Activated naive CD8-positive, alpha-beta T cell treated with anti-CD3 and anti-CD28 coated beads for 36 hours (primary cell): ENCODE measurements at places on chromosomes 5 and 9.

DNA sequence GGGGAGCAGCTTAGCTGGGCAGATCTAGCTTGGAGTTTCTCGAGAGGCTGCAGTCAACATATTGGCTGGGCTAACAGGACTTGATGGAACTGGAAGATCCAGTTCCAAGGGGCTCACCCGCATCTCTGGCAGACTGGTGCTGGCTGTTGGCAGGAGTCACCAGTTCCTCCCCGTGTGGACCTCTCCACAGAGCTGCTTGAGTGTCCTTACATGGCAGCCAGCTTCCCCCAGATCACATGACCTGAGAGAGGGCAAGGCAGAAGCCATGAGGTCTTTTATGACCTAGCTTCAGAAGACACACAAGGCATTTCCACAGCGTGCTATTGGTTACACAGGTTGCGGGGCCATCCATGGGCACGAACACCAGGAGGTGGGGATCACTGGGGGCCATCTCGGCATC is 26.4 kb upstream of the RXRA start:
- no peak for DNase-seq

DNA sequence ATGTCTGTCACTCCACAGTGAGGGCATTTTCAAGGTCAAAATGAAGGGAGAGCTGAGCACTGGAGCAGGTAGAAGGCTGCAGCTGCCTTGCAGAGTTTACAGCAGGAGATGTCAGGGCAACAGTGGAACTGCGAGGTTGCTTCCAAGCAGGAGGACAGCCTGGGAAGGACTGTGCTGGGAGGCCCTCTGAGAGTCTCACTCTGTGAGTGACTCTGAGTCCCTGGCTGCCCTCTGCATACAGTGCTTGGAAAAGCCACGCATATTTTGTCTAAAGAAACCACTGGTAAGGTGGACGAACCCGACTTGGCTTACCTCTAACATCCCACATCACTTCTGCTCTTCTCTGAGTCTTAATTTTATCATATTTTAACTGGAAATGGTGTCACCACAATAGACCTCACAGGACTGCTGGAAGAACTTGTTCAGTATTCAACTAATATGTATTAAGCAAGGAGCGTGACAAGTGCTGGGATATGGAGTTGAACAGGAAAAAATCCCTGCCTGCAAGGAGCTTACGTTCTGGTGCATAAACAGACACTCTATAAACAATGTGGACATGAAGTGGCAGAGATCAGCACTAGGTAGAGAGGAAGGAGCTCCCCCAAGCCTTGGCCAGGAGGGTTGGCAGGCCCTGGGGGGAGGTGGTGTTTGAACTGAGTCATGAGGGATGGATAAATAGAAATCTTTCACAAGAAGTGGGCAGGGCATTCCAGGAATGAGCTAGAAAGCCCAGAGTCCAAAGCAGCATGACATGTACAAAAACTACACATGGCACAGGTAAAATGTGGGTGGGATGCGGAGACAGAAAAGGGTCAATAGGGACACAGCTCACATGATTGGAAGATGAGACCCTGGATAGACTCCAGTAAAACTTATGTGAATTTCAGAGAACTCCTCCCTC is 64.0 kb upstream of the FOXE1 start:
- DNase-seq: no peak

GRCh38 chr5:74761241-74761640 is 5.7 kb downstream of the GFM2 start:
- no peak for DNase-seq

DNA sequence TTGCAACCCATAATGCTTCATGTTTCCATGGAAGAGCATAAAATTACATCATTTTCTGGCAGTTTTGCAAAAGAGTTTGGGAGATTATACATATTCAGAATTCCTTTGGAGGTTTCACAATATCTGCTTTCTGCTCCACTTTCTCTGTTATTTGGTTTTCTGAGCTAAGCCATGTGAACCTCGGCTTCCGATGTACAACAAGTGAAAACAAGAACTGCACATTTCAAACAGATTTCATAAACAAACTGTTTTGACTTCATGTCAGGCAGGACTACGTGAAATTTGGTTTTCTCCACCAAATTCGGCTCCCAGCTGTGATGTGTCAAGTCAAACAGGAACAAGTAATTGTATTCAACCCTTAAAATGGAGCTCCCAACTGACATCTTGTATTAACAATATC is 609.8 kb downstream of the IRX1 start:
- DNase-seq: no peak

GRCh38 chr5:85441853-85442252 is 1057.2 kb upstream of the EDIL3 start:
- DNase-seq: no peak

- DNase-seq: no peak
Measured at GRCh38 chr5:140355546-140355945, 4.4 kb upstream of the SLC4A9 start.

GRCh38 chr5:157463621-157464518 is 3.9 kb downstream of the NIPAL4 start:
- no peak for DNase-seq

GRCh38 chr9:138099803-138100598 is 222.4 kb downstream of the CACNA1B start:
- no peak for DNase-seq

DNA sequence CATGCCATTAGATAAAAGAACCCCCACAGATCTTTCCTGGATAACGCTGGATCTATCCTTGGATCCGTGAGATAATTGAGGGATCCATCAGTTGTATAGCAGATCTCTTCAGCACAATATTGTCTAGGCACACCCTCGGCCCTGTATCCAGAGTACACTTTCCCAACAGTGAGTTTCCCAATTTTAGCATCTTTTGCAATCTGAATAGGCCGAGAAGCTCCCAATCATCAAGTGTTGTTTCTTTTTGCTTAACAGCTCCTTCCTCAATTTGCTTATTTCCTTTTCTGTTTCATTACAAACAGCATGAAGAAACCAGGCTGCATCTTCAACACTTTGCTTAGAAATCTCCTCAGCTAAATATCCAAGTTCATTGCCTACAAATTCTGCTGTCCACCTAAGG is 4.4 kb upstream of the SPTLC1 start:
- no peak for DNase-seq

GRCh38 chr5:178389026-178389729 is 156.6 kb upstream of the PHYKPL start:
- DNase-seq: no peak

- DNase-seq: no peak
Measured at GRCh38 chr9:70480405-70480980, 66.0 kb upstream of the KLF9 start.

- DNase-seq: no peak
Measured at GRCh38 chr9:133826289-133827085, 88.3 kb upstream of the SARDH start.

- DNase-seq: no peak
Measured at GRCh38 chr5:158880483-158881001, 219.2 kb downstream of the EBF1 start.

GRCh38 chr5:96930589-96930988 is 5.3 kb upstream of the LNPEP start:
- no peak for DNase-seq

- DNase-seq: no peak
Measured at GRCh38 chr9:130542457-130543228, 36.7 kb upstream of the FUBP3 start.

- DNase-seq: no peak
Measured at GRCh38 chr5:169764018-169764378, 126.9 kb downstream of the DOCK2 start.

DNA sequence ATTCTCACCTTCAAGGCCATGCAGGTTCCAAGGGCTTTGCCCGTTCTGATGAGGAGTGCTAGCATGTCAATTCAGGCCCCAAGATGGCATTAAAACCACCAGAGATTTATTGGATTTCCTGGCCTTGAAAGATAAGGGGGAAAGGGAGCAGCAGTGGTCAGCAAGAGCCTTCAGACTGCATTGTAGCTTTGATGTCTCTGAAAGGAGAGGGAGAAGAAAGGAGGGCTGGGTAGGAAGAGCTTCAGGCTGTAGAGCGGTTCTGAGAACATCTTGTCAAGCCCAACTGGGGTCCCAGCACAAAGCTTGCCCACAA is 41.8 kb upstream of the FGF1 start:
- no peak for DNase-seq

DNA sequence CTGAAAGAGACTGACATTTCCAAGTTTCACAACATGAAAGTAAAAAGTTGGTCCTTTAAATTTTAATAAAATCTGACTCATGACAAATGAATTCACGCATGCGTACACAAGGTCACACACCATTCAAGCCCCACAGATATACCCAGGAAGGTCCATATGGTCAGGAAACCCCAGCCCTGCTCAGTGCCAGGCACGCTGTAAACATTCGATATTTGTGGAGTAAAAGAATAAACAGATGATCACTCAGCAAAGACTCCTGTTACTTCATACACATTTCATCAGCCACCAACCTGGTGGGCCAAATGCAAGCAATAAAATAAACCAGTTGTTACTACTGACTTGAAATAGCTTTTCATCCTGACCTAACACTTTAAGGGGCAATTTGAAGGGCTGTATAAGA is 158.0 kb upstream of the RETREG1 start:
- DNase-seq: no peak

DNA sequence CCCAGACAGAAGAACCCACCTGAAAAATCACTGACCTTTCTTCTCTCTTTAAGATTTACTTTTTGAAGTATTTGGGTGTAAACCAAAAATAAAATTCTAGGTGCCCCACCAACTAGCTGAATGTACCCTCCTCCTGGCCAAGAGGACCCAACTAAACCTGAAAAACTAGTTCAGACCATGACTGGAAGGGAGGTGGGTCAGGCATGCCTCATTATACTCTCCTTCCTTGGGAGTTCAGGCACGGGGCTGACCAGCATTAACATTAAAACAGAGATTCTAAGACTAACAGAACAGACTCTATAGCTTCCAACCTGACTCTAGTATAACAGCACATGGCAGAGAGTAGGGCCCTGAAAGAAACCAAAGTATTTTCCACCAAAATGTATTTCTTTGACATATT is 61.4 kb downstream of the CERT1 start:
- no peak for DNase-seq

GRCh38 chr9:68896486-68896885 is 117.4 kb downstream of the PRKACG start:
- no peak for DNase-seq

DNA sequence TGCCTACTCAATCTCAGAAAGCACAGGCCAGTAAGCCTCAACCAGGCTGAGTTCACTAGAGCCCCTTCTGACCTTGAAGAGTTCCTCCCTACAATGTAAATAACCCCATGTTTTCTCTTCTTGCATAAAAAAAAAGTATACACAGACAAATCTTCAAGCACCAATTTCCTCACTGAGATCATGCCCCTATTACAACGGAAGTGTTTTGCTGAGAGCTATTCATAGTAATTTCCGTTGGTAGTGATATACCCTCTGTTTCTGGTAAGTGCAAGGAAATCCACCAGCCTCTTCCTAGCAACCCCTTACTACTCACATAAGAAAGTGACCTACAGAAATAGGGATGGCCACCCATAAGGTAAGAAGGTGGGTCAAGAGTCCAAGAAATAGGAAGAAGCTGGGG is 76.4 kb upstream of the TARS1 start:
- DNase-seq: no peak

DNA sequence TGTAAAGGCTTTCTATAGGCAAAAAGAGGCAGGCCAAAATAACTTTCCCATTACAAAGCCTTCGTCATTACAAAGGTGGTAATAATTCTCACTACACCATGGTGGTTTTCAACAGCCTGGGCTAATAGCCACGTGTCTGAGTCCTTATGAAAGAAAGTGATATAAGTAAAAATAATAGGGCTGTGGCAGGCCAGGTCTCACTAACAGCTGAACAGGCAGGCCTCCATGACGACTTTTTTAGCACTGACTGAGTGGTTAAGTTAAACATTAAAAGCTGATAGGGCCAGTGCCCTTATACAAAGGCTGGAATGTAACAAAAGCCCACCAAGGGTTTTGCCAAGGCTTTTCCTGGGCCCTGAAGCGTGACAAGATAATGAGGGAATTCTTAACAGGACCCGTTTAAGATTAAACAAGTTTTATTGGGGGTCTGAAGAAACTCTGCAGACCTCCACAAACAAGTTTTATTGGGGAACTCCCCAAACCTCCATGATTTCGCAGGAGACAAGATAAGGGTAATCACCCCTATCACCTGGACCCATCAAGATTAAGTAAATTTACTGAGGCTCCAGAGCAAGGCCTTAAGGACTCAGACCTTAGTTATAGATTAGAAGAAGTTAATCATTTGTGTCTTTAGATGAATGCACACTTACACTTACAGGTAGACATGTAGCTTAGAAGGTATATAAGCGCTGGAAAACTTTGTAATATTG is 412.9 kb downstream of the CHSY3 start:
- no peak for DNase-seq

DNA sequence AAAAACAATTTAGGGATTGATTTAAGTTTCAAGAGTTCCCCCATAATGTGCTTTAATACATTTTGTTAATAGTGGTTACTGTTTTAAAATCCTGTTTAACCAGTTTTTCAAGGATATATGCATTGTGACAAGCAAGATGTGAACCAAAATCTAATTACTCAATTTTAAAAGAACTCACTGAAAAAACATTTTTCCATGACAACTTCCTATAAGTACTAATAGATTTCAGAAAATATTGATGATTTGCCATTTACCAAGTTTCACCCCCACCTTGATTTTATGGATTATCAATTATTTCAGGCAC is 4.9 kb upstream of the DNAJC21 start:
- DNase-seq: no peak

- no peak for DNase-seq
Measured at GRCh38 chr5:138711087-138711486, 42.1 kb upstream of the CTNNA1 start.

- DNase-seq: no peak
Measured at GRCh38 chr9:70772601-70773000, 348.8 kb downstream of the TRPM3 start.

DNA sequence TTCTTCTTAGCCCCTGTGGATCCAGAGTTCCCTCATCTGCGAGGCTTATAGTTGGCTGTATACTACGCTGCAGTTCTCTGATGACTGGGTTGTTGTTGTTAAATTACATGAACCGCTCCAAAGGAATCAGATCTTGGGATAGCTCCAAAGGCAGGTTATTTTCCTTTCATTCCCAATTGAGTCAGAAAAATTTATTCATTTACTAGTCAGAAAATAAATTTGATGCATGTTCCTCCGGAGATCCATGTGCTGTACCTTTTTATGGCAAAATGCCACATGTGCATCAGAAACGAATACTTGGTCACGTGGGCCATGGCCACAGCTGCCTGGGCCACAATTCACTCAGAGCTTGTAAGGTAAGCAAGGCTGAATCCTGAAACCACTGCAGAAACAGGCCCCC is 304.0 kb downstream of the NR2F1-AS1 start:
- DNase-seq: no peak

DNA sequence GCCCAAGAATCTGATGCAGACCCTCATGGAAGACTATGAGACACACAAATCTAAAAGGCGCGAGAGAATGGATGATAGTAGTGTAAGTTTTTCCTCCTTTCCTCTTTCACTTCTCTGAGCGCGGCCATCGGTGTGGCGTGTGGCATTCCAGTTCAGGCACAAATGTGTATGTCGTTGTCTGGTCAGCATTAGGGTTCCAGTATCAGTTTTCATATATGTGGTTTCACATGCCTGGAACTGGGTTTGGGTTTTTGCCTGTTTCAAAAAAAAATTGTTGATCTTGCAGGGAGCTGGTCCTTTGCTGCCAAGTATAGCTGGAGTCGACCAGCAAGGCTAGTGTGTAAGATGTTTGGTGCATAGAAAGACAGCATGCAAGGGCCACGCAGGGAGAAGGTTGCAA is 51.5 kb downstream of the C9orf152 start:
- no peak for DNase-seq
